Stimulated activated CD8-positive, alpha-beta memory T cell treated with anti-CD3 and anti-CD28 coated beads, Interleukin-15, amount 100 ng/mL, for 1 hour (primary cell): ENCODE measurements at places on chromosomes 6 and 20.

DNA sequence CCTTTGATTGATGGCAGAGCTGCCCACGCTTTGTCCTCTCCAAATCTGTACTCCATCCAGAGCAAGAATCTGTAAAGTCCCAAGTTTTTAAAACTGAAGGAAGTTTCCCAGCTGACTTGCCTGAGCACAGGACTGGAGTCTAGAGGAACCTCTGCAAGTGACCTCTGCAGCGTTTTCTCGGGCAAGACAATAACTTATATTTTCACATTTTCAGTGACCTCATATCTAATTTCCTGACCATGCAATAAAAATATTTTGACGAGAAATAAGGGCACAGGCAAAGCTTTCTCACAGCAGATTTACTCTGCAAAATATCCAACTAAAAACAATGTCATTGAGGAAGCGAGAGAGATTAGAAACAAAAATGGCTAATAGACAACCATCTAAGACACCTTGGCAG is 185.5 kb upstream of the SNX9 start:
- no peak for DNase-seq

DNA sequence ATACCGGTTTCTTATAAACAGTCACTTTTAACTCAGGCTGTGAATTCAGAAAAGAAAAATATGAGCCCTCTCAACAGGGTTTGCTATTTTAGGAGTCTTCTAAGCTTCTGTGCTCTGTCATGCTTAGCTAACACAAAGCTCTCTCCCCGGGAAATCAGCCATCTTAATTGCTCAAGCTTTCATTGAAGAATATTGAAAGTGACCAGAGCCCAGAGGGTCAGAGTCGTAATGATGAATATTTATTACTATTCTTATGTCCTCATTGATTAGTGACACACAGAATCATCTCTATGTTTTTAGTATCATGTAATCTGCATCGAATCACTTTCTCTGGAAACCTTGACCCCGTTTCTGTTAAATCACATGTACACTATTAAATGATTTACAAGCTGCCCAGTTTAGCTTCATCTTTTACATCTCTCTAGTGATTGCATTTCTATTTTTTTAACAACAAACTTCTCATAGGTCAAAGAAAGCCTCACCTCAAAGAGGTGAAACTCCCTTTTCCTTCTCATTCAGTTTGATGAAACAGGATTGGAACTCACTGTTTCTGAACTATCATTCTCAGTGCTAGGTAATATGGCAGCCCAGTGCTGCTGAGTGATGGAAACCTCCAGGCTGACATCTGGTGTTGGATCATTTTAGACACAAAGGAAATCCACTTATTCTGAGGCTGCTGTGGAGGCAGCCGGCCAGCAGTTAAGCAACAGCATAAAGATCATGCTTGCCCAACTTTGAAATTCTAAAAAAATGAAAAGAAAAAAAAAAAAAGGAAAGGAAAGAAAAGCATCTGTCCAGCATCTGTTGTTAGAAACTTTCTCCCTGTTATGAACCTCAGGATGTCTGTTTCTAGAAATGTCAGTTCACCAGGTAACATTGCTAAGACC is 96.3 kb downstream of the RFPL4B start:
- DNase-seq: no peak

DNA sequence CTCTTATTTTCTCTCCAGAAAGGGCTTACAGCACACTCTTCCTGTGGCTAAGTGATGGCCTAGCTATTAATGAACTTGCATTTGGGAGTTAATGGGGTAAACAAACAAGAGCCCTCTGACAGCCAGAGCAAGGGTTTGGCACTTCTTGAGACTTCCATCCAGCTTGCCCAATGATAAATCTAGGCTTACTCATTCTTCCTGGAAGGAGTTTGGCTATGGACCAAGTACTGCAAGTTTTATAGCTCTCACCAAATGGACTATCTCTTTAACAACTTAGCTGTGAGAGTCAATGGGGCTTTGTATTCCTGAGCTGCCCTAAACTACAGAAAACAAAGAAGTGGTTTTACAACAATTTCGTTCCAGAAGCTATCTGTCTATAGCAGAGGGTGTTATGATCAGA is 16.7 kb upstream of the PI3 start:
- no peak for DNase-seq

DNA sequence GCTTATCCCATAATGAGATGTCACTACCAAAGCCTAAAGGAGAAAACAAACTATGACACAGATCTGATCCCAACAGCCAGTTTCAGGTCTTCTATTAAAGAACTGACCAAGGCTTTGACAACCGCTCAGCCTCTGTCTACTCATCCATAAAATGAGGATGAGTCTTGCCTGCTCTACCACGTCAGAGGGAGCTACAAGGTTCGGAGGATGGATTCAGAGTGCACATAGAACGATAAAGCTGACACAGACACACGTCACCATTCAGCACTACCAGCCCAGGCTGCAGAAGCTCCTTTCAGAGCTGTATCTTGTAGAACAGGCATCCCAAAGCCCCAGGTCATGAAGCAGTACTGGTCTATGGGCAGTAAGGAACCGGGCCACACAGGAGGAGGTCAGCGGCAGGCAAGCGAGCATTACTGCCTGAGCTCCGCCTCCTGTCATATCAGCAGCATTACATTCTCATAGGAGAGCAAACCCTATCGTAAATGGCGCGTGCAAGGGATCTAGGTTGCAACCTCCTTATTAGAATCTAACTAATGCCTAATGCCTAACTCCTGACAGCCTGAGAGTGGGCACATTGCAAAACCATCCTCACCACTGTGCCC is 25.1 kb downstream of the KIF16B start:
- no peak for DNase-seq

DNA sequence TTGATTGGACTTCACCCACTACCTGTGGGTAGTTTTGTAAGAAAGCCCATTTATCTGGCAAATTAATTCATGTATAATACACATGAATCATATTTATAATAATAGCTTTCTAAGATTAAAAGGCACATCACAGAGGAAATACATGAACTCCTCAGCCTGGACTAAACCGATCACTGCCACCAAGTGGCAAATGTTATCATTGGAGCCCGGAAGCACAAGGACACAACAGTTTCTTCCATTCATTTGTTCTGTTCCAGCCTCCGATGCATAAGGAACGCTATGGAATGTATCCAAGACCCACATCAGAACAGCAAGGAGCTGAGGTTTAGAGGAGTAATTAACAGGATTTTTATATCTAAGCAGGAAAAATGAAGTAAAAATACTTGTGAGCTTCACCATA is 13.9 kb upstream of the IPCEF1 start:
- no peak for DNase-seq

- no peak for DNase-seq
These were observed 25.5 kb downstream of the FAM184A start for GRCh38 chr6:119052987-119053386.

GRCh38 chr6:161341638-161342037 is 67.8 kb upstream of the AGPAT4 start:
- no peak for DNase-seq

GRCh38 chr6:99446076-99446475 is 21.0 kb upstream of the PNISR start:
- DNase-seq: no peak

DNA sequence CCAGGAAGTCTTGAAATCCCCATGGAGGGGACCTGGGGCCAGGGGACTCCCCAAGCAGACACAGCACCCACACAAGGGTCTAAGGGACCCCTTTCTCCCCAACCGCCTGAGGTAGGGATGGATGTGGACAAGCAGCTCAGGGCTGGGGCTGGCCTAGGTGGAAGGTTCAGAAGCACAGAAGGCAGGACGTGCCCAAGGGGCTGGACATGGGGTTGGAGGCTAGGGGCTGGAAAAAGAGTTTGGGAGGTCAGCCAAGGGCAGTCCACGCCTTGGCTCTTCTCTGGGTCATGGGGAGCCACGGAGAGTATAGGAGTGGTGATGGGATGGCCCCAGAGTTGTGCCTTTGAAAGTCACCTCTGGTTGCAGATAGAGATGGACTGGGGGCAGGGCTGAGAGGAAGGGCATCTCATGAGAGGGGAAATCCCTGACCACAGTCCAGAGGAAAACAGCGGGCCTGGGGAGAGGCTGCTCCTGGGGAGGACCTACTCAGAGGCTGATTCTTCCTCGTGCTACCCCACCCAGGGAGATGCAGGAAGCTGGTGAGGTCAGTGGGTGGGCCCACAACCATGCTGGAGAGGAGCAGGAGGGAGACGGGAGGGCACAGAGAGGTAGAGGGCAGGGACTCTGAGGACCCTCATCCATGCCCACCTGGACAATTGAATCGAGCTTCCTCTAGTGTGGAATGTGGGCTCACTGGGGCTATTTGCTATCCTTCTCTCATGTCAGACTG is 2.5 kb upstream of the HSPA12B start:
- DNase-seq: no peak

DNA sequence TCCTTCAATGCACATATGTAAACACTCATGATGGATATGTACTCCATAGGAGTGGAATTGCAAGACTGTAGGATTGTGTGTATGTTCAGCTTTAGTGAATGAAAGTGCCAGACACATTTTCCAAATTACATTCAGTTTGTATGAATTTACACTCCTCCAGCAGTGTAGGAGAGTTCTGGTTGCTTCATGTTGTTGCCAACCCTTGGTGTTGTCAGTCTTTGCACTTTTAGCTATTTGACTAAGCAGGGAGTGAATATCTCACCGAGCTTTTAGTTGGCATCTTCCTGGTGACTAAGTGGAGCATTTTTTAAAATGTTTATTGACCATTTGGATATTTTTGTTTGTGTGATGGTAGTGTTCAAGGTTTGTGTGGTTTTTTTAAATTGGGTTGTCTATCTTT is 23.9 kb downstream of the NKX2-4 start:
- DNase-seq: no peak

GRCh38 chr20:51423810-51424209 is 118.7 kb downstream of the NFATC2 start:
- no peak for DNase-seq

GRCh38 chr6:152026291-152026690 is 218.8 kb downstream of the ESR1 start:
- no peak for DNase-seq

DNA sequence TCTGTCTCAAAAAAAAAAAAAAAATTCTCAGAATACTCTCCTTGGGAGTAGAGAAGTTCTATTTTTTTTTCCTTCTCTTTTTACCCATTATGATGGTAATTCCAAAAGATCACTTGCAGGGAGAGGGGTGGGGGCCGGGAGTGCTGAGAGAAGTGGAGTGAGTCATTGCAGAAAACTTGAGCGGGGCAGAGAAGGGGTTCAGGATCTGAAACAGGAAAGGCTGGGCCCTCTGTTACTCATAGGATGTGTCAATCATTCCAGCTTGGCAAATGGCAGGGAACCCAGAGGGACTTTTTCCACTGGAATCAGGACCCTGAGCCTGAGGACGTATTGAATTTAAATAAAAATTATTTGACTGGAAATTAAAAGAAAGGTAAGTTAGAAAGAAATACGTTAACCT is 111.4 kb upstream of the ARMC2 start:
- no peak for DNase-seq

GRCh38 chr6:106102034-106102433 is 15.9 kb downstream of the PRDM1 start:
- no peak for DNase-seq

GRCh38 chr20:775679-776135 is 7.4 kb upstream of the SLC52A3 start:
- DNase-seq: no peak

DNA sequence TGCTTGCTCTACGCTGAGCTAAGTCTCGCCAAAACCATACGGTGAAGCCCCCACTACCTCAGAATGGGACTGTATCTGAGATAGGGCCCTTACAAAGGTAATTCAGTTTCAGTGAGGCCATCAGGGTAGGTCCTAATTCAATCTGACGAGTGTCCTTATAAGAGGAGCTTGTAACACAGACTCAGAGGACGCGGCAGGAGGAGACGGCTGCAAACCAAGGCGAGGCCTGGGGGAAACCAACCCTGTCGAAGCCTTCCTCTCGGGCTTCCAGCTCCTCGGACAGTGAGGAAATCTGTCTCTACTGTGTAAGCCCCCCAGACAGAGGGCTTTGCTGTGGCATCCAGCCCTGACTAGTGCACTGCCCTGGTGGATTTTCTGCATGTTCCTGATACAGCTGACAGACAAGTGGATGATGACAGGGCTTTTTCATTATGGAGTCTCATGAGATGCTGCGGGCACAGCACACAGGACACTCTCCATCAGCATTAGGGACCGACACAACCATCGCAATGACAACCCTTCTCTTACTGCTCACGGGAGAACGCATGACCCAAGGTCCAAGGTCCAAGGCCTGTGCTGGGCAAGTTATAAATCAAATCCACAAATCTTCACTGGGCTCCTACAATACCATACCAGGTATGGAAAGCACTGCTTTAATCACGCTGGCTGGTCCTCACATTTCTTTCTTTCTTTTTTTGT is 48.2 kb downstream of the SSR1 start:
- DNase-seq: no peak

- no peak for DNase-seq
These were observed 2.4 kb downstream of the COL11A2 start for GRCh38 chr6:33189625-33190448.

GRCh38 chr20:11379257-11380011 is 538.3 kb upstream of the BTBD3 start:
- no peak for DNase-seq

GRCh38 chr6:129586815-129587214 is 123.2 kb downstream of the ARHGAP18 start:
- DNase-seq: no peak

DNA sequence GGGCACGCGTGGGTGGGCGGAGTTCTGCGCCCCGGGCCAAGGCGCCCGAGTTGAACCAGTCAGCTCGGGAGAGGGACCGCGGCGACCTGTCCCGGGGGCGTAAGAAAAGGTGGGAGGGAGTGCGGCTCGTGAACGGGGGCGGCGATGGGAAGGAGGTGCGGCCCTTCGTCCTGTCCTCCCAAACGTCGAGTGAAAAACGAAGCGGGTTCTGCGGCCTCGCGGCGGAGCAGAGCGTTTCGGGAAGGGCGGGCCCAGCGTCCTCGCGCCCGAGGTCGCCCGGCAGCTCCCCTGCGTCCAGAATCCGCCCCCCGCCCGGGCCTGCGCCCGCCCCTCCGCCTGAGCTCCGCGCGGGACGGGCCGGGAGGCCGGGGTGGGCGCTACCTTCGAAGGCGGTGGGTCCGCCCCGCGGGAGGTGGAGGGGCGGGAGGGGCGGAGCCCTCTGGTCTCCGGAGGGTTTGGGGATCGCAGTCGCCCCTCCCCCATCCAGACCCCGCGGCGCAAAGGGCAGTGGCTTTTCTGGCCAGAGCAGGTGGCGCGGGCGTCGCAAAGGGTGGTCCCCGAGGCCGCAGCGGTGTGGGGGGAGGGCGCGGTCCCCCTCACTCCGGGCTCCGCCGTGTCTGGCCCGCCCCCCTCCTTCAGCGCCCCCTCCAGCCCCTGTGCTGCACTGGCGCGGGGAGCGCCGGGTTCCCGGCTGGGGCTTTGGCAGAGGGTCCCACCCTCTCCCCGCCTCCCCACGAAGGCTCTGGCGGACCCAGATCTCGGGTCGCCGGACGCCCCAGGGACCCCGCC is 838 bp downstream of the STMN3 start:
- DNase-seq: no peak
